ENCODE measurements at places on chromosomes 7 and 10. TPM values are rescaled to one million over a fixed set of nuclear protein-coding genes. Genes with fewer than 3 reads are reported as not detected.

- peak; percentile 57 for DNase-seq
These were observed 7.8 kb upstream of the RBM28 start for GRCh38 chr7:128351296-128352152.

DNA sequence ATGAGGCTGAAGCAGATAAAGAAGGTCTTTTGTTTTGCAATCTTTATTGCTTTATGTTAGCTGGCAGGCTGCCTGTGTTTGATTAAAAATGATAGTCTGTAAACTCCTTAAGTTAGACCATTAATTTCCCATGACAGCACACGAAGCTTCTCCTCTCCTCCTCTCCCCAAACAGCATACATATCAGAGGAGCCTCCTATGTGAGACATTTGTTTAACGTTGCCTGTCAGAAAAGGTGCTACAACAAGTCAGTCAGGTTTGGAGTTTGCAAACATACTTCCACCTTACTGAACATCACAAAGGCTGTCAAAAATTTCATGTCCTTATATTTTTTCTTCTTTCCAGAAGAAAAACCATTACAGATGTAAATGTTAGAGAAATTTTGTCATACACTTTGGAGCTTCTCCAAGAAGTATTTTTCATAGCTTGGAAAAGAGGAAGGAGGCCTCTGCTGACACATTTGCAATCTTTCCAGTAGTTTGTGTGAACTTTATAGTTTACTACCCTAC, 393.1 kb downstream of the EXOC4 start:
- DNase-seq = no peak

DNA sequence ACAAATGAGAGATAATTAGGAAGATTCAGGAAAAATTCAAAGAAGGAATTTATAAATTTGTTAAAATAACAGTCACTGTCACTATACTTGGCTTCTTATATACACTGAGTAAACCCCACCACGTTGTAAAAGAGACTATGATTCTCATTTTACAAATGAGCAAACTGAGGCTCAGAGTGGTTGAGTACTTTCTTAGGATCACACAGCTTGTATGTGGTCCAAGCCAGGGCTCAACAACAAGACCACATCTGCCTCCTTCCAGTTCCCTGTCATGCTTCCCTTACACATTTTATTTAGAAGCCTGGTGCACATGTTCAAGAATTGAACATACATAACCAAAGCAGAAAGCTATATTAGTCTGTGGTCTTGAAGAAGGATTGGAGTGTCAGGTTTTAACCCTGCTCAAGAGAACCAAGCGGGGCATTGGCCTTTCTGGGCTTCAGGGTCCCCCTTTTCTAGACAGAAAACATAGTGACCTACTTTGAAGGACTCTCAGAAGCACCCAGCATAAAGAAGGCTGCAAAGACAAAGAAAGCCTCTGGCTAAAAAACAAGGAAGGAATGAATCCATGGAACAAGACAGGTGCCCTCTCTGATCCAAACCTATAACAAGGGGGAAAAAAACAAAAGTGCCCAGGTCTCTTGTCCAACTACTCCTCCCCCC, 846 bp downstream of the MRLN start:
- DNase-seq = no peak

DNA sequence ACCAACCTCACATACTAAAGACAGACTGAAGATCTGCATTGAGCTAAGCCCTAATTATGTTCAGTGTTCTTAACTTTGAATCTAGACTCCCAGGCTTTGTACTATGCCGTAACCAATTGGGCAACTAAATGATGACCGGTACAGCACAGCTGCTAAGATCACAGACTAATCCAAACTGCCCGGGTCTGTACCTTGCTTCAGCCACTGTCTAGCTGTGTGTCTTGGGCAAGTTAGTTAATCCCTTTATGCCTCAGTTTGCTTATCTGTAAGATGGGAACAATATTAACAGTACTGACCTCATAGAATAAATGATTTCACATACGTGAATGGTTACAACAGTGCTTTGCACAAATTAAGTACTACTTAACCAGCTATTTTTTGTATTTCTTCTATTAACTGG, 205.8 kb upstream of the NFE2L3 start:
- no peak for DNase-seq

- no peak for DNase-seq
These were observed 81.6 kb downstream of the CRTAC1 start for GRCh38 chr10:97948822-97949221.

DNA sequence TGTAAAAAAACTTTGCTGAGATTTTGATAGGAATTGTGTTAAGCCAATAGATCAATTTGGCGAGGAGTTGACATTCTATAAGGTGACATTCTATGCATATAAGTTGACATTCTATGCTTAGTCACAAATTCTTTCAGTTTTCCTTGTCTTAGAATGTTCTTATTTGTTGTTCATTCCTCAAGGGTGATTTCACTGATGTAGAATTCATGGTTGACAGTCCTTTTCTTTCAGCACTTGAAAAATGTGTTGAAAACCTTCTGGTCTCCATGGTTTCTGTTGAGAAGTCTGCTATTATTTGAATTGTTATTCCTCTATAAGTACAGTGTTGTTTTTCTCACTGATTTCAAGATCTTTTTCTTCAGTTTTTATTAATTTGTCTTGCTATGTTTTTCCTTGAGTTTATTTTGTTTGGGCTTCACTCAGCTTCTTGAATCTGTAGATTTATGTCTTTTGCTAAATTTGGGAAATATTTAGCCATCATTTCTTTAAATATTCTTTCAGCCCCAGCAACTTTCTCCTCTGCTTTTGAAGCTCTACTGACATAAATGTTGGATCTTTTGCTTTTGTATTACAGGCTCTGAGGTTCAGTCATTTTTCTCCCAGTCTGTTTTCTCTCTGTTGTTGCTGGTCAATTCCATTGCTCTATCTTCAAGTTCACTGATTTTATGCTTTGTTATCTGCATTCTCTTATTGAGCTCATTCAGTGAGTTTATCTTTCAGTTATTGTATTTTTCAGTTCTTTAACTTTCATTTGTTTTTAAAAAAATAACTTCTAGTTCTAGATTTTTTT, 154.9 kb downstream of the SDK1 start:
- DNase-seq = no peak

- DNase-seq = peak; percentile 96
These were observed 19.8 kb downstream of the DNAJB12 start for GRCh38 chr10:72334825-72335393.

DNA sequence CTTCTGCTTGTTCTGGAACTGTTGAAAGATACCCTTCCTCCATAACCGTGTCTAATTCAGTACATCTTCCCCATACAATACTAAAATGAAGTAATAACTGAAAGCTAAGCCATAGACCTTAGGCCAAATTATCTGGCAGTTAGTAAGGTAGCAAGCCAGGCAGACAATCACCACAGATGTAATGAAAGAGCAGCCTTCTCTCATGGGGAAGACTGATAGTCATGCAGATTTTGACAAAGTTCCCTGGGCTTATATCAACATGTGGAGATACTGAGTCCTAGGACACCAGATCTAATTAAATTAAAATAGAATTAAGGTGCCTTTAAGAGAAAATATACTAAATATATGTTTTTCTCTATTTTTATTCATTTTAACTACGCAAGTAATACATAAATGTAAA, 61.5 kb downstream of the PON1 start:
- no peak for DNase-seq

GRCh38 chr10:108250936-108251620, 1086.6 kb upstream of the SORCS1 start:
- no peak for DNase-seq

DNA sequence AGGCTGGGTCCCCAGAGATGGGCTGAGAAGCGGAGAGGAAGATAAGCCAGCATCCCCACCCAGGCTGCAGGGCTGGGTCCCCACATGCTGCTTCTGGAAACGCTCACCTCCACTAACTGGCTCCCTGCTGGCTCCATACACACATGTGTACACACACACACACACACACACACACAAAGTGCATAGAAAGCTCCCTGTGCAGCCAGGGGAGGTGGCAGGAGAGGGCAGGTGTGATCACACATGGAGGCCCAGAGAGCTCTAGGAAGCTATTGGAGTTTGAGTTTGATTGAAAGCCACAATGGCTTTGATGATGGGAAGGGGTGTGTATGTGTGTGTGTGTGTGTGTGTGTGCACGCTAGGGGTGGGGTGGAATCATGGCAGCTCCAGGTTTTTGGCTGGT, 29.3 kb downstream of the CXCL12 start:
- DNase-seq = no peak

GRCh38 chr7:95097291-95097690, 189.9 kb downstream of the PPP1R9A start:
- DNase-seq = no peak

DNA sequence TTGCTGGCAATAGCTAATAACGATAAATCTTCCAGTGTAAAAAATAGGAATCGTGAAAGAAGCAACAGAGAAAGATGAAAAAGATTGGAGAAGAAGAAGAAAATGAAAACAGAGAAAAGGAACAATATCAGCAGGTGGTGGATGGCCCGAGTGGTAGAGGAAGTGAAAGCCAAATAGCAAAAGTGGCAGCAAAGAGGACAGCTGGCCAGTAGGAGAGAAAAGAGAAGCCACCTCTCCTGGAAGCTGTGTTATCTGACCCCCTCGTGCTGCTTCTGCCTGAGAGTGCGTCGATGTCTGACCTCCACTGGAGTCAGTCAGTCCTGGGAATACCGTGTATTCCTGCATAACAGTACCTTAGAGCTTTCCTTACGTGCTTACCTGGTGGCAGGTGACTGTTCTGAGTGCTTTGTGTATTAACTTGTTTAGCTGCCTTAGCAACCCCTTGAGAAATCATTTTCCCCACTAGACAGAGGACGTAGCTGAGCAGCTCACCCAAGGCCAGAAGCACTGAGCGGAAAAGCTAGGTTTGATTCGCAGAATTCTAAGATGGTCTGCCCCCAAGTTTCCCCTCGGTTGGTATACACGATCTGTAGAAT, 88.3 kb downstream of the CHN2 start:
- no peak for DNase-seq

DNA sequence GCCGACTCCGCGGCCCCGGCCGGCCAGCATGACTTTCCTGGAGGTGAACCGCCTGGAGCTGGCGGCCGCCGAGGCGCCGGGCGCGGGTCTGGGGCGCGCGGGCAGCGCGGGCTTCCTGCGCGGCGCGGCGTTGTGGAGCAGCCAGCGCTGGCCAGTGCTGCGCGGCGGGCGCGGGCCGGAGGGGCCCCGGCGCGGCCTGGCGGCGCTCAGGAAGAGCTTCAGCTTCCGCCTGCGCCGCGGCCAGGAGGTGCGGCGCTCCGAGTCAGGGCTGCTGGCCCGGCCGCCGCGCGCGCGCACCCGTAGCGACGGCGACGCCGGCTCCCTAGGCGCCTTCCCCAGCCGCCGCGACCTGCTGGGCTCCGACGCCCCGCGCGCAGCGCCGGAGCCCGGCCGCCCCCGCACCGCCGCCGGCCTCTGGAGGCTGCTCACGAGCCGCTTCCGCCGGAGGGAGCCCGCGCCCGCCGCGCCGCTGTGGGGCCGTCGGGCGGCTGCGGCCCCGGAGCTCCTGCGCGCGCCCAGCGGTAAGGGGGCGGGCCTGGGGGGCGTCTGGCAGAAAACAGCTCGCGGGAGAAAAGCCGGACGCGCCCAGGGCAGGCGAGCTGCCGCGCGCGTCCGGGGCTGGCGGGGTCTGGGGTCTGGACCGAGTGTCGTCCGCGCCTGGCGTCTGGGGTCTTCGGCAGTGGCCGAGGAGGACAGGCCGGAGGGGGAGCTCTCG, 29.0 kb downstream of the AGAP3 start:
- DNase-seq = no peak

DNA sequence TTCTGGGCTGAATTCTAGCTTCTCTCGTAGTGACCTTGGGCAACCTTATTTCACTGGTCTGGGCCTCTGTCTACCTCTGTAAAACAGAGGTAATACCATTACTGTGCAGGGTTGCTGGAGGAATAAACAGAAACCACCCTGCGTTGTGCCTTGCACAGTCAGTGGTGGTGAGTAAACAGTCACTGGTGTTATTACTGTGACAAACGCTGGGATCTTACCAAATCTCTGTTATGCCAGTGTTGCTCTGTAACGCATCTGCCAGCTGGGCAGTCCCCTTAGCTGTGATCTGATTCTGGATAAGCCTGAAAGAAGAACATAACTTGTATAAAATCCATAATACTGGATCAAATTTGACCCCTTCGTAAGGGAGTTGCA, 49.4 kb downstream of the NOD1 start:
- DNase-seq = no peak

- no peak for DNase-seq
These were observed 165.7 kb downstream of the GRID1 start for GRCh38 chr10:86200867-86201266.

- DNase-seq = peak; percentile 44
These were observed 88.2 kb downstream of the ELFN1 start for GRCh38 chr7:1758028-1758858.

- DNase-seq = no peak
These were observed 95.8 kb downstream of the SEMA3C start for GRCh38 chr7:80823057-80823456.

DNA sequence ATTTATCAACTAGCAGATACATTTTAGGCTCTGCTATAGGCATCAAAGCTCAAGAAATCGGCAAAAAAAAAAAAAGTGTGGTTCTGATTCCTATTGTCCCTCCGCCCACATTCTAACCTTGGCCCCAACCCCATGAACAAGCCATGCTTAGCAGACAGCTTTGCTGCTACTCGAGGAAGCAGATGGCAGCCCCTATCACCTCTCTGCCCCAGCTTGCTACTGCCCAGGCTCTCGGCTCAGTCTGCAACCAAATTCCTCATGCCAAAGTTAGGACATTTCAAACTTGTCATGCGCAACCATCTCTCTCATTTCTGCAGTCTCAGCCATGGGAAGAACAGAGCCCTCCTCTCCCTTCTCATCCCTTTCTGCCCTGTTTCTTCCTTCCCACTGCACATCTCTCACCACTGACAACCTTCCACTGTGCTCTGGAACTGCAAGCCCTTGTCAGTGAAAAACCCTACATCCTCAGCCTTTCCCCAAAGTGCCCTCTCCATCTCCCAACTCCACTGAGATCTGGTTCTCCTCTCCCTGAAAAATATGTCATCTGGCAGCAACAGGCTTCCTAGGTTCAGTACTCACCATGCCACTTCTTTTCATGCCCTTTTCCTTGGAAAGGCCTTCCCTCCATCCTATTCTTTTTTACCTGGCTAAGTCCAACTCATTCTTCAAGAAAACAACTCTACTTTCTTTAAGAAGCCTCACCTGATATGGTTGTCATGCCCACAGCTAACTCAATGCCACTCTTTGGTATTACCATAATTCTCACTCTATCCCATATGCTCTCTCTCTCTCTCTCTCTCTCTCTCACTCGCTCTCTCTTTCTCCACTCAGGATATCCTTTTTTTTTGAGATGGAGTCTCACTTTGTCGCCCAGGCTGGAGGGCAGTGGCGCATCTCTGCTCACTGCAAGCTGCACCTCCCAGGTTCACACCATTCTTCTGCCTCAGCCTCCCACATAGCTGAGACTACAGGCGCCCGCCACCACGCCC, 60.1 kb upstream of the FHIP2A start:
- DNase-seq = no peak

- no peak for DNase-seq
These were observed 186.4 kb downstream of the CACNA2D1 start for GRCh38 chr7:82257118-82257695.

- DNase-seq = no peak
These were observed 68.4 kb downstream of the PHTF2 start for GRCh38 chr7:77866786-77867536.

GRCh38 chr7:39132306-39132705, 154.6 kb downstream of the POU6F2 start:
- no peak for DNase-seq

- no peak for DNase-seq
These were observed 142.3 kb upstream of the EFCAB10 start for GRCh38 chr7:105723572-105723971.

GRCh38 chr10:116000151-116000842, 272.7 kb downstream of the GFRA1 start:
- no peak for DNase-seq

GRCh38 chr7:41331194-41331593, 371.7 kb downstream of the INHBA start:
- DNase-seq = no peak

ANKRD1 gene
- 1,980 TPM for total RNA-seq

CYP26C1 gene
- not detected for total RNA-seq

RHOBTB1 gene
- total RNA-seq = 12.3 TPM

THAP5 gene
- total RNA-seq = 26.7 TPM

MCM10 gene
- 0.23 TPM for total RNA-seq
